Small intestine (tissue), 16 donors: ENCODE measurements at places on chromosomes 11 and 22.

- DNase-seq, result no peak
Observed at GRCh38 chr11:76253416-76253815, 47.1 kb upstream of the WNT11 start.

DNA sequence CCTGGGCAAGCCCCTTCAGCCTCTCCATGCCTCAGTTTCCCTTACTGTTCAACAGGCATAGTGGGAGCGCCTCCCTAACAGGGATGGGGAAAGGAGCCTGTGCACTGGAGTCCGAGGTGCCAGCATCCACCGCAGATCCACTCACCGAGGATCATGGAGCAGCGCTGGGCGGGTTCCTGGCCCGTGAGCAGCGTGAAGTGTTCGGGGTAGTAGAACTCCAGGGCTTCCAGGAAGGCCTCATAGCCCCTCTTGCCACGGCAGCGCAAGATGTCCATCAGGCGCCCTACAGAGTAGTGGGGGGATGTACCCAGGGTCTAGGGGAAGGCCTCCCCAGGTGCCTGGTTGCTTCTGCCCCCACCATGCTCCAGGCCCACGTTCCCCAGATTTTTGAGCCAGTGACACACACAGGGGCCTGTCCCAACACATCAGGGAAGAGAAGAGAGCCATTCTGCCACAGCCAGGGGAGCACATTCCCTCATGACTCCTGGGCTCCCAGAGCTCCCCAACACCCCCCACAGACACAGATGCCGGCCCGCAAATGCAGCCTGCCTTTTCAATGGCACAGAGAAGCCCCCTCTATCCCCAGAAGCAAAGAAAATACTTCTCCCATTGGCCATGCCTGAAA is 1.3 kb downstream of the CARD10 start:
- no peak for DNase-seq

DNA sequence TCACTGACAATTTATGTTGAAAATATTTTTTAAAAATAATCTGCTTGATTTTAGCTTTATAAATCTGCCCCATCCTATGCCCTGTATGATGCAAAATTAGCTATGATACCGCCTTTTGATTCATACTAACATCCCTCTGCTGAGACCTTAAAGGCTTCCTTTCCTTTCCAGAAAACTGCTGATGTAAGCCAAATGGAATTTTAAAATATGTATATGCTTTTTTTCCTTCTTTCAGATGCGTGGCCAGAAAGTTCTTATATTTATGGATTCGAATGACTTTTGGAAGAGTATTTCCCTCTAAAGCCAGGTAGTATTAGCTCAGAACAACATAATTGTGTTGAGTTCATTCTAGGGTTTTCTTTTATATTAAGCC is 34.5 kb downstream of the SFI1 start:
- no peak for DNase-seq

DNA sequence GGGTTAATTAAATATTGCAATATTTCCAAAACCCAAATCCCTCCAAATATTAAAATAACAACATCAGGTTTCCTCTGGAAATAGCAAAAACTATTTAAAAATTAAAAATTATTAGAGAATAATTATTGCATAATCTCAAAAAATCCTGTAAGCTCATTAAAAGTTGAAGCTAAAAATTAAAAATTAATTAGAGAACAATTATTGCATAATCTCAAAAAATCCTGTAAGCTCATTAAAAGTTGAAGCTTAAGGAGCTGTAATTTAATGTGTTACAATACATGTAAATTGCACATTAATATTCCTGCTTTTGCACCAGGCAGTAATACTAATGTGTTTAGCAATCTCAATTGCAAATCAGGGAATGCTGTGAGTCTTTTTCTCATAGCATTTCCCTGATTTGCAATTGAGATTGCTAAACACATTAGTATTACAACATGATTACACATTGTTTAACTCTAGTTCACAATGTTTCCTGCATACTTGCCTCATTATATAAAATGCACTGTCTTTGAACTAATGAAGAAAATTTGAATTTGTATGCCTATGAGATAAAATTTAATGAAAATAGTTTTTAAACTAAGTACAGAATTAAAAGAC is 247.7 kb downstream of the GUCY1A2 start:
- DNase-seq, result no peak

- peak; percentile 89 for DNase-seq
Observed at GRCh38 chr11:6419009-6419631, at the start of gene APBB1. APBB1 (minus strand) TSS chr11:6419094; CDS start chr11:6411347, 7,747 bp downstream.
